COR-L47 (cell line): ENCODE measurements at places on chromosomes 7 and 10.

DNA sequence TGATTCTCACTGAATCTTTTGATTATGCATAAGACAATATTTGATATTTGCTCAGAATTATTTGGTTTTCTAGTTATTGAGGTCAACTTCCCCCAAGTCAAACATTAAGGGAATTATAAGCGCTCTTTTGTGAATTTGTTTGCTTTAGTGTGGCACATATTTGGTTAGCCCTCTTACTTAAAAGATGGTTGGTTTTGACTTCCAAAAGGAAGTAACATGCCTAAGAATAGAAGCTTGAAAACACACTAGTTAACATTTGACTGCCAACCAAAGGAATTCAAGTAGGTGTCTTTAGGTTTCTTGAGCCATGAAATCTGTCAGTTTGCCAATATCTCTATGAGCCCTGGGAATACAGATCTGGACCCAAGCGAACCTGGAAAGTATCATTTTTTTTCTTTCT, 24.9 kb downstream of the STEAP4 start:
- DNase-seq: no peak

DNA sequence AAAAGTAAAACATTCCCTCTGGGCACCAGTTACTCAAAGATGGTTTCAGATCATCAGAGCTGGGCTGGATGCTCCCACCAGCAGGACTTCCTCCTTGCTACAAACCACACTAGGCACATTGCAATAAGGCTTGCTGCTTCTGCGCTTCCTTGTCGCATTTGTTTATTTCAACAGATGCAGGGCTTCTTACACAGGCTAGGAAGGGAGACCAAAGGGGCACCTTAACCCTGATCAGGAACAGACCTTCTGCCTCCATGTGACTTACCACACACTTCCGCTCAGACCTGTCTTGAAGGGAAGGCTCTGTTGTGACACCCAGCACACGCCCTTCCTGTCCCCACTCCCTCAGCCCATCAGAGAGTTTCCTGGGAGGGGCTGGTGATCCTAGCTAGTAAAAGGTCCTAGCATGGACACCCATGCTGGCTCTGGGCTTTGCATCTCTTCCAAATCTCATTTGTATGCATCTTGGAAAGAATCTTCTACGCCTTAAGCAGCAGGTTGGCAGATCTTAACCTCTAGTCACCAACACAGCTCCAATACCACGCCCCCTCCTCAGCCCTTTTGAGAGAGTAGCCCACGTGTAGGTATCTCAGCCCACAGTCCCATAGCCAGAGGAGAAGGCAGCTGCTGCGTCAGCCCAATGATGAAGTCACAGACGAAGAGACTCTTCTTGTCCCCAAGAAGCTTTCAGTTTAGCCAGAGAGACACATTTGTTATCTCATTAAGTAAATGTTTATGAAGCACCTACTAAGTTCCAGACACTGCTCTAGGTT, 47.1 kb upstream of the SVIL start:
- no peak for DNase-seq

DNA sequence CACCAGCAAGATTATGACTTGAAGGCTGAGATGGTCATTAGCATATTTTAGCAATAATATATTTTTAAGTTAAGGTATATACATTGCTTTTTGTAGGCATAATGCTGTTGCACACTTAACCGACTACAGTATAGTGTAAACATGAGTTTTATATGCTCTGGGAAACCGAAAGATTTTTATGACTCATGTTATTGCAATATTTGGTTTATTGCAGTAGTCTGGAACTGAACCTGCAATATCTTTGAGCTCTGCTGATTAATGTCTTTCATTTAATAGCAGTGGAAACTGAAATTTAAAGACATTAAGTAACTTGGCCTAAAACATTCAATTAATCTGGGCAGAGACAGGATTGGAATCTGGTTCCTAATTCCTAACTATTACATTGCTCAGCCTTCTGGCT, 266.7 kb upstream of the PLXDC2 start:
- no peak for DNase-seq

DNA sequence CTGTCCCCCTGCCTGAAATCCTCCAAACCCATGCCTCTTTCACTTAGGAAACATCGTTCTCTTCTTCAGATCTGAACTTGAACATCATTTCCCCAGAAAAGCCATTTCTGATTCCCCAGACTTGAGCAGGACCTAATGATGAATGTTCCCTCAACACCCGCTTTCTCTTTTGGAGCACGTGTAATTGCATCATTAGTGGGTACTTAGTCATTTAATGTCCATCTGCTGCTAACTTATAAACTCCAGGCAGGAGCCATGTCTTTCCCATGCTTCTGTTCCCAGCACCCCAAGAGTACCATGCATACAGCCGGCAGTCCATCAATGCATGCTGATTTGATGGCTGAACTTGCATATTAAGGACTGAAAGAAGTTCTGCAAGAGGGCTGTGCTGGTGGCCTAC, 36.5 kb upstream of the ECHDC3 start:
- no peak for DNase-seq
